CD4-positive, alpha-beta T cell treated with Interleukin-15 for 1 hour (primary cell): ENCODE measurements at places on chromosomes 6 and 20.

GRCh38 chr6:22928775-22929174, 359.4 kb downstream of the HDGFL1 start:
- DNase-seq: no peak

DNA sequence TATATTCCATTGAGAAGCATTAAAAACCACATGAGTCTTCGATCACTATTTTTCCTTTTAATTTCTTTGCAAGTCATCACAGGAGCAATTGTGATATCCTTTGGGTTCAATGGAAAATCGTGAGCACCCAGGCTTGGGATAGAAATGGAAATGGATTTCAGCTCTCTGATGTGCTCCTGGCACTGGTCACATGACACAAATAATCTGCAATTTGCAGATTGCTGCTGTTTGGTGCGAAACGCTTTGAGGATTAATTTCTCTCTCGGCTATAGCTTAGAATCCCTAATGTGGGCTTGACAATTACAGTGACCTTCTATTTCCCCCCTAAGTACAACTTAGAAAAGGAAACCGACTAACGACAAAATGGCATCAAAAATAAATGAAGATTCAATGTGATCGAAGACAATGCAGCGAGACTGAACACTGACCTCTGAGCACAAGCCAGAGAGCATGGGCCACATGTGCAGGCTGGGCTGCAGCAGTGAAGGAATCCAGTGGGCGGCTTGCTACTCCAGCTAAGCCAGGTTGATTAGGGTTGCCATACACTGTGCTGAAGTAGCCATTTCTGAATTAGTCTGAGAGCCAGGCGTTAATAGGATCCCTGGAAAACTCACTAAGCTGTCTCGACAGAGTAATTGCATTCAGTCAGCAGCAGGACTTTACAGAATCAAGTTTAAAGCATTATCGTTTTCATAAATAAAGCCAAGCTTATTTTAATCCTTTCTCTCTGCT, 301.8 kb upstream of the AGPAT4 start:
- no peak for DNase-seq

- DNase-seq: no peak
These were observed 15.5 kb downstream of the BHLHE23 start for GRCh38 chr20:62991196-62991807.

DNA sequence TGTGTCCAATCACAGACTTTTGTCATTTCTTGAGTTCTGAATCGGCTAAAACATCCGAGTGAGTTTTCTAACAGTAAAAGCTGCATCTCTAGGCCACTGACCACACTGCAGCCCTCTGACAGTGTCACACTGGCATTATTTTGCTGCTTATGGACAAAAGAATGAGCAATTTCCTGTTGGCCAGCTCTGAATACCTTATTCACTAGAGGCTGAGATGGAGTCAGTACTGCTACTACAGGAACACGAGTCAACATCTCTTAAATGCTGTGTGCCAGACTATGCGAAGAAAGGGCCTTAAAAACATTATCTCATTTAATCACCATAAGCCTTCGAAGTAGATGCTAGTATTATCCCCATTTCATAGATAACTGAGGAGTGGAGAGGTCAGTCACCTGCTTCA, 42.5 kb upstream of the IPCEF1 start:
- no peak for DNase-seq

- no peak for DNase-seq
These were observed 774 bp upstream of the SFT2D1 start for GRCh38 chr6:166343150-166343487.

DNA sequence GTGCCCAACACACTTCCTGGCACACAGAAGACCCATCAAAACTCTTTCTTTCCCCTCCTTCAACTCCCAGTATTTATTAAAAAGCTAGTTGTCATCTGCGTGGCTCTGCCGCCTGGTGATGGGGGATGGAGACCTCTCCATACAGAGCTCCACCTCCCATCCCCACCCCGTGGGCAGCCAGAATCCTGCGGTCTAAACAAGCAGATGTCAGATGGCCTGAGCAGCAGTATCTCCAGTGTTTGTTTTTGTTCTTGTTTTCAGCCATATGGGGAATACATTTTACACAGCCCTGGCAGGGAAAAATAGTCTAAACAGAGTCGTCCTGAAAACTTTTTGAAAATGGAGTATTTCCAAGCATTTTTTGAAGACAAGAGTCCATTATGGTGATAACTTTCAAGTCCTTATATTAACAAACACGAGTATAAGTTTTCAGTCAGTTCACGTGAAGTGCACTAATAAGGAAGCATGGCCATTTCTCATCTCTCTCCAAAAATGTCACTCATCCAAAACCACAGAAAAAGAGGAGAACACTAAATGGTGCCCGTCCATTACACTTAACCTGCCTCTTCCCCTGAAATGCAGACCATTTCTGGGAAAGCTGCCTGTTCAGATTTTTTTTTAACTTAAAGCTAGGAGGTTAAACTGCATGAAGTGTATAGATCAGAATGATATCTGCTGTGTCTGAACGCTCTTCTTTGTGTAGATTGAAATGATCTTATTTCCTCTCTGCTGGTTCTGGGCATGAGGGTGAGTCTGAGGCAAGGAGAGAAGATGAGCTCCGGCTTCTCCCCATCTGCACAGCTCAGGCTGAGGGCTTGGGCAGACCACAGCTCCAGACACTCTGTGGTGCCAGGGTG, 91.0 kb downstream of the TCP11 start:
- DNase-seq: no peak

- DNase-seq: no peak
These were observed 927 bp downstream of the IL20RA start for GRCh38 chr6:137043710-137044365.

- DNase-seq: no peak
These were observed 243.0 kb downstream of the ATXN1 start for GRCh38 chr6:16518265-16518664.

DNA sequence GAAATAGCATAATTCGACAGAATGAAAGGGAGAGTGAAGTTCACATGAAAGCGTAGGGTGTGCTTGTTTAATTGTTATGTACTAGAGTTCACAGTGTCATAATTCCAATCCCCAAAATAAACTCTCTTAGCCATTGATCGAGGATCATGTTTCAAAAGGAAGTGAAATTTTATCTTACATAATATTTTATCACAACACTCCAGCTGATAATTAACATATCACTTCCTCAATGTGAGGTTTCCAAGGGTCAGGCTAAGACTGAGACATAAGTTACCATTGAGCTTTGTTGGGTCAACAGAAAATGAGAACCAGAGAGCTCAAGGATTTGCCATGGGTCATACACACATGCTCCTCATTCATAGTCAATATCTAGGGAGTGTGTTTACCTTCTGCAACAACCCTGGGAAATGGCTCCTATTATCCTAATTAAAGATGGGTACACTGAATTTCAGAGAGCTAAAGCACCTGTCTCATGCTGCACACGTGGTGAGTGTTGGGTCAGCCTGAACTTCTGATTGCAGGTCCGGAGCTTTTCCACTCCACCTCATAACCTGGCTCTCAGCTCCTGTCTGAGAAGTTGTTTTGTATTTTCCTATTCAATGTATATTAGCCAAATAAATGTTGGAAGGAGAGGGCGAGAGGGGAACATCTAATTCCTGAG, 3.0 kb downstream of the GSTA2 start:
- no peak for DNase-seq

DNA sequence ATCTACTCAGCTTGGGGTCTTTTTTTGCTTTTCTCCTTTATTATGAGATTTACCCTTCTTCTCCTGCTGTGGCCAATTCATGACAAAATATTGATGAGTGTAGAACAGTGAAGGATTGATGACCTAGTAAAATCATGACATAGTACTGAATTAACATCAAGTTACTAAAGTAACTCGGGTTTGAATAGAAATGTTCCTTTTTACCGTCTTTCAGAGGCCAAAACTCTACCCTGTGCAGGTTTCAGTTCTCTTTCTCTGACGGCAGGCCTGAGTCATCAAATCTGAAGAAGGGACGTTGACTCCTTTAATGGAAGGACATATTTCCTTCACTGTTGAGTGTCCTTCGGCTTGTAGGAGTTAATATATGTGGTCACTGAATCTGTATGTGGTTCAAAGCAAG, 80.7 kb downstream of the RREB1 start:
- peak; percentile 50 for DNase-seq

DNA sequence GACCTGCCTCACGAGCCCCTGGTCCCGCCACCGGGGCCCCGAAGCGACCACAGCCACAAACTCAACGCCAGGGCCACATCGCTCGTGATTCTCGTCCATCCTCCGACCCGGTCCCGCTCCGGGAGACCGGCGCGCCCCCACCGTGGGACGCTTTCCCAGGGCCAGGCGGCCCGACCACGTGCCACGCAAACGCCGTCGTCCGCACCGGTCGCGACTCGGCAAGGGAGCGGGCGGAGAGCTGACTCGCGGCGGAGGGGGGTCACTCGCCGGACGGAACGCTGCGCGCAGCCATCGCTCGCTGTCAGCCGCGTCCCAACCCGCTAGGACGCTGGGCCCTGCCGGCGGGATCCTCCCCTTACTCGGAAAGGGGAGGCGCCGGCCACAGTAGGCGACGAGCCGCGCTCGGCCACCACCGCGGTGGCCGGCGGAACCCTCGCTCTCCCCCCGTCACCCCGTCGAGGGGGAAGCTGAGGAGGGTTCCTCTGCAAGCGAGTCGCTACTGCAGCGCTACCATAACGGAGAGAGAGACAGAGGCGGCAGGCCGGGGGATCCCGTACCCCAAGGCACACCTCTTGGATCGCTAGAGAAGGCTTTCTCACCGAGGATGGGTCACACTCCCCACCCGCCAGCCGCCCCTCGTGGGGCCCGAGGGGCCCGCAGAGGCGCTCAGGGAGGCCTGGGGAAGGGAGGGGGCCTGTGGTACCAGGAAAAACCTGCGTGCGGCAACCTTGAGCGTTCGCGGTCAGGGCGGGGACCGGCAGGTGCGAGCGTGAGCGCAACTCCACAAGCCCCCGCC, 511.8 kb upstream of the ZNF337 start:
- DNase-seq: peak; percentile 62

- no peak for DNase-seq
These were observed 90.9 kb downstream of the CAP2 start for GRCh38 chr6:17484201-17484849.

DNA sequence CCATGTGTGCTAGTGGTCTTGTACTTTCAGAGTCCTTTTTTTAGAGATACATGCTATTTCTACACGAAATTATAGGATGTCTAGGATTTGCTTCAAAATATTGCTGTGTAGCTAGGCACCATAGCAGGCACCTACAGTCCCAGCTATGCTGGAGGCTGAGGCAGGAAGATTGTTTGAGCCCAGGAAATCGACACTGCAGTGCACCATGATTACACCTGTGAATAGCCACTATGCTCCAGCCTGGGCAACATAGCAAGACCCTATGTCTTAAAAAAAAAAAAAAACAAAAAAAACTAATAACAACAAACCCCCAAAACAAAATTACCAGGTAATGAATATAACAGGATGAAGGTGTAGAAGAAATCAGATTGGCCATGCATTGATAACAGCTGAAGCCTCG, 121.7 kb downstream of the NFATC2 start:
- DNase-seq: no peak

DNA sequence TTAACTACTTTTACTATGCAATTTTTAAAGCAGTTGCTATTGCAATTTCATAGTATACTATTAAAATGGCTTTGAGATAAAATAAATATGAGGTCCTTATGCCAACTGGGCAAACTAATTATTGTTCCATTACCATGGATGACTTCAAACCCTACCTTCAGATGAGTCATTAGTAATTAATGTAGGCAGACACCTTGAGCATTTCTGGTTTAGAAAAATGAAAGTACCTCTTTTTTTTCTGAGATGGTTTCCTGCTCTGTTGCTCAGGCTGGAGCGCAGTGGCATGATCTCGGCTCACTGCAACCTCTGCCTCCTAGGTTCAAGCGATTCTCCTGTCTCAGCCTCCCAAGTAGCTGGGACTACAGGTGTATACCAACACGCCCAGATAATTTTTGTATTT, 11.9 kb downstream of the ASF1A start:
- no peak for DNase-seq

- DNase-seq: no peak
These were observed 144.2 kb downstream of the BTBD9 start for GRCh38 chr6:38495518-38495917.

DNA sequence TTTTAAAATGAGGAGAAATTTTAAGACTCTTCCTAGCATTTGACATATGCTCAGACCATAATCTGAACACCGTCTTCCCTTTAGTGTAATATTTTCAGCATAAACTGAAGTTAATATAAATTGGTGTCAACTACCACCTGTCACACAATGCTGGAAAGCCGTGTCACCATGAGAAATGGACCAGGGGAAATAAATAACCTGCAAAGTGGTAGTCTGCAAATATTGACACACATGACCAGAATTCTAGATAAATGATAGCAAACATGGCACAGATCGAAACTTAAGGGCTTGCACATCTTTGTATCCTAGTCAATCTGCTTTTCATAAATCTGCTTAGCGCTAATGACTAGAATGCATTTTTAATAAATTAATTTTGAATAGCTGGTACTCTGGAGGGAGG, 191.9 kb downstream of the CD83 start:
- no peak for DNase-seq

- no peak for DNase-seq
These were observed 162.7 kb downstream of the MEI4 start for GRCh38 chr6:77815531-77815930.

- no peak for DNase-seq
These were observed 162.8 kb upstream of the CDYL start for GRCh38 chr6:4613381-4613780.

- DNase-seq: no peak
These were observed 55.4 kb downstream of the MRPL14 start for GRCh38 chr6:44071670-44072451.

DNA sequence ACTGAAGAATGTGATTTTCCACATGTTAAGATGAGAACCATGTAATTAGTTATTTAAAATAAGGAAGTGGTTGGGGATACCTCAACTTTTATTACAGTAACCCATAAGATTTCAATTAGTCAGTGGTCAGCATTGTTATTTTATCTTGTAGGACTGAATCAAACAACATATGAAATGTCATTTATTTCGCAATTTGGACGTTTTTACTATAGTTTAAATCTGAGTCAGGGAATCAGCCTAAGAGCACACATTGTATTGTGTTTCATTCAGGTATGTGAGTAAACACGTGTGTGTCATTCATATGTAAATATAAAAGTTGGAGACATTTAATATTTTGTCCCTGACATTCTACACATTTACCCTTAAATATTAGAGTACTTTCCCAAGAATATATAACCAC, 1418.7 kb downstream of the GRIK2 start:
- DNase-seq: no peak

DNA sequence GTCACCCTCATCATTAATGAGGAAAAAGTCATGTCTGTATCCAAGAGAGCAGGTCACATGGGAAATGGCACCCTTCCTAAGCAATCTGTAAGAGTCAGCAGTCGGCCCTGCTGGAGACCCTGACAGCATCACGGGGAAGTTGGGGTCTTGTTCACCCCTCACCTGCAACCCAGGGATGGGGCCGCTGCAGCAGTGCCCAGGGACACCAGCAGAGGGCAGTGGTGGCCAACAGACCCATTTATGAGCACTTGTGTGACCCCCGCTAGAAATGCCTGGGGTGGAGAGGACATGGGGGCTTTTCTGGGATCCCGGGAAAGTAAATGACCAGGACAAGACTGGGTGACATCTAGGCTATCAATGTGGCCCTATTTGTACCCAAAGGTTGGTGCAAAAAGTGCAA, 35.9 kb downstream of the ANKRD60 start:
- no peak for DNase-seq

- DNase-seq: no peak
These were observed 14.7 kb upstream of the KCNG1 start for GRCh38 chr20:51037532-51038115.
